ENCODE measurements at places on chromosomes 4 and X. TPM values are rescaled to one million over a fixed set of nuclear protein-coding genes. Genes with fewer than 3 reads are reported as not detected.

- no peak for DNase-seq
Observed at GRCh38 chr4:57351731-57352130, 241.5 kb upstream of the IGFBP7 start.

GRCh38 chr4:62627141-62627540 lies 1427.0 kb downstream of the ADGRL3 start:
- no peak for DNase-seq

DNA sequence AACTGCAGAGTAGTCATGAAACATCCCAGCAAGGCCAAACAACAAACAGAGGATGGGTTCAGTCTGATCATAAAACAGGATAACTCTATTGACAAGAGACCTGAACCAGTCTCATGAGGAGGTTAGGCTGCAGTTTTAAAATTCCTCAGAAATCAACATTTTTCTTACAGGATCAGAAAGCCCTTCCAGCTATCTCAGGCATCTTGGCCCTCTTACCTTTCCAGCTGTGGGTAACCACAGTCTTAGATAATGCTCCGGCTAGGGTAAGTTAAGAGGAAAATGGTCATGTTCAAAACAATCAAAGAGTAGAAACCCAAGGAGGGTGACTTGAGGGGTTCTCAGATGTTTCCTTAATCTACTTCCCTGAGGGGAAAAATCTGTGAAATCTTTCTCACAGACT lies 5.1 kb downstream of the CTSO start:
- no peak for DNase-seq

GRCh38 chr4:141124224-141124623 lies 9.0 kb downstream of the RNF150 start:
- no peak for DNase-seq

GRCh38 chr4:152340818-152341217 lies 195.1 kb downstream of the FBXW7 start:
- no peak for DNase-seq

- DNase-seq: no peak
Observed at GRCh38 chrX:1086444-1087409, 125.7 kb downstream of the CRLF2 start.

DNA sequence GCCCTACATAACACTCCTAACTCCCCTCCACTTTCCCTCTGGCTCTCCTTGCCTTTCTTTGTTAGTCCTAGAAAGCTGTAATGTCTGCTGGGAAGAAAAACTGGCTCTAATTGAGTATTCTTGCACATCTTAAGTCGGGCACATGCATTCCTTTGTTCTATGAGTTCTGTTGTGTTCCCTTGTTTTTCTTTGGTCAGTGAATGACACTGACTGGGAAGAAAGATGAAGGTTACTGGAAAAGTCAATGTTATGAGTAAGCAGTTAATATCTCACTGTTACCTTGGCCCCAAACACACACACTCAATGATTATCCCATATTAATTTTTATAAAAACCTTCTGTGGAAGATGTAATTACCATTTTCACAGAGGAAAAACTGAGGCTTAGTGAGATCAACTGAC lies 215.9 kb downstream of the SOWAHB start:
- no peak for DNase-seq

DNA sequence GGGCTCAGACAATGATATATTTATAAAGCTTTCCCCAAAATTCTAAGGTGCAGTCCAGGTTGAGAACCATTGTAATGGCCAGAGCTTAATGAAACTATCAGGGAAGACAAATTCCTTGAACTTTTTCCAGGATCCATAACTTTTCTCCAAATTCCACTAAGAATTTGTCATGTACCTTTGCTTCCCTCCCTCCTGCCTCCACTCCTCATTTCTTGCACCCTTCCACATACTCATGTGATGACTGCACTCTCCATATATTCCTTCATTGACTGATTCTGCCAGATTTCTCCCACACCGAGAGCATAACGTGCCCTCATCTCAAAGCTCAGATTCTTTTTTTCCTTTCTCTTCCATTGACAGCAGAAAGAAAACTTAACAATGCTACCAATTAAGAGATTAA lies 20.9 kb upstream of the AMELX start:
- DNase-seq: no peak

The FAM47A gene
- not detected for total RNA-seq

The MSANTD1 gene
- total RNA-seq: 0.43 TPM

The GAGE12H gene
- not detected for total RNA-seq

The NR3C2 gene
- total RNA-seq: 6.1 TPM

All from activated CD8-positive, alpha-beta T cell treated with anti-CD3 and anti-CD28 coated beads for 36 hours (primary cell).